T-cell (primary cell): ENCODE measurements at places on chromosomes 3 and 15.
A peak's percentile ranks its signal among the peaks of the same experiment; 100 is the strongest.

GRCh38 chr3:32406486-32407408 is 15.1 kb downstream of the CMTM7 start:
- DNase-seq: no peak

DNA sequence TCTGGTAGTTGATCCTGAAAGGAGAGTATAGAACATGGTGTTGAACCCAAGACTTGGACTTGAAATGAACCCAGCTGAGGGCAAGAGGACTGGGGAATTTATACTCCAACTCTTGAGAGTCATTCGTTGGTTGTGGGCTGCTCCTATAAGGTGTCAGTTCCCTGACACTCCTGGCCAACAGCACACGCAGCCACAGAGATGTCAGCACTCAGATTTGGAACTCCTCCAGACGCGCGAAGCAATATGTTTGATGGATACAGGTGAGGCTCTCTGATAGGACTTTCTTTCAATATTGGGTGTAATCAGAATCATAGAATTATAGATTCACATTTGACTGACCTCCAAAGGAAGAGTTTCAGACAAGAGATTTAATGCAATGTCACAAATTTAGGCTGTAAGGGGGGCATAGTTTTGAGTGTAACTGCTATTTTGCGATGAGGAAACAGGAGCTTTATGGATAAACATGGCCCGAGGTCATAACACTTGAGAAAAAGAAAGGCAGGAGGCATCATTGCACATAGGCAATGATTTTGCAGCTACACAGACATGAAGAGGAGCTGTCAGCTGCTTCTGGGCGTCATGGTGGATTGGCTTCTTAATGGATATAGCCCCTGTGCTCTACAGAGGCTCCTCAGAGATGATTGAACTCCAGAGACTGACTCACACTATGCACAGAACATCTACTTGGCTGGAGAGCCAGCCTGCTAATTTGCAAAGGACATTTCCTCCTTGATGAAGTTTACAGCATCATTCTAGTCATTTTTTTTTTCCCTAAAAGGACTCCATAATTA is 569.2 kb upstream of the RGMA start:
- DNase-seq: no peak

DNA sequence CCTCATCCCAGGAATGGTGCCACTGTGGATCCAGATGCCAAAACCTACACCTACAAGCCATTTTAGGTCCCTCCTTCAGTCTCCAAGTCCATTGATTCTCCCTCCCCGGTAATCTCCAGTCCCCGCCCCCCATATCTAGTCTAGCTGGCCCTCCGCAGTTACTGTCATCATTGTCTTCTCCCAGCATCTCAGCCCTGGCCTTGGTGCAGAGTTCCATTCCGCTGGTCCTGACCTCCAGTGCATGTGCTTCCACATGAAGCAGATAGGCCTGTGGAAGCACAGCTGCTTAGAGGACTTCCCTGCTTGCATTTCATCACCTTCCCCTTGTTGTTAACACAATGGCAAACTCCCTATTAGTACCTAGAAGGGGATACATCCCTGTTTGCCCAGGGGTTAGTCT is 331.8 kb downstream of the LRTM1 start:
- DNase-seq: no peak

DNA sequence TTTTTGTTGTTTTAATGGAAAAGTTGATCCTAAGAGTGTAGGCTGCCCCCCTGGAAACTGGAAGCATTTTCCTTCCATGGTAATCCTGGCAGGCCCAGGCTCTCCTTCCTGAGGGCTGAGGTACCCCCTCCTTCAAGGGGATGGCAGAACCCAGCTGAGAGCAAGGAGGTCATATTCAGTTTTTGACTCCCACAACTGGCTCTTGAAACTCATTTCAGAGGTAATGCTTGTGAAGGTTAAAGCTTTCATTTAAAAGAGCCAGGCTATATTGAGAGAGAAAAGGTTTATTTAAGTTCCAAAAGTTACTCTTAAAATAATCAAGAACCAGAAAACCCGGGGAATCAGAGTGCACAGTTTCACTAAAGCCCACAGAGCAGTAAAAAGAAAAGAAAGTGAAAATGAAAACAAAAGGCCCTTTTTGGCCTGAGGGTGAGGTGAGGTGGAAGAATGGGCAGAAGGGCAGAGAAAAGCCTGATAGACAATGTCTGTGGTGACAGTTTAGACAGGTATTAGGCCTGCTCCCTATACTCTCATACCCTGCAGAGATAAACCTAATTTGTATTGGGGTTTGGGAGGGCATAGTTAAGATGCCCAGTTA is 47.0 kb upstream of the RBP1 start:
- DNase-seq: no peak

DNA sequence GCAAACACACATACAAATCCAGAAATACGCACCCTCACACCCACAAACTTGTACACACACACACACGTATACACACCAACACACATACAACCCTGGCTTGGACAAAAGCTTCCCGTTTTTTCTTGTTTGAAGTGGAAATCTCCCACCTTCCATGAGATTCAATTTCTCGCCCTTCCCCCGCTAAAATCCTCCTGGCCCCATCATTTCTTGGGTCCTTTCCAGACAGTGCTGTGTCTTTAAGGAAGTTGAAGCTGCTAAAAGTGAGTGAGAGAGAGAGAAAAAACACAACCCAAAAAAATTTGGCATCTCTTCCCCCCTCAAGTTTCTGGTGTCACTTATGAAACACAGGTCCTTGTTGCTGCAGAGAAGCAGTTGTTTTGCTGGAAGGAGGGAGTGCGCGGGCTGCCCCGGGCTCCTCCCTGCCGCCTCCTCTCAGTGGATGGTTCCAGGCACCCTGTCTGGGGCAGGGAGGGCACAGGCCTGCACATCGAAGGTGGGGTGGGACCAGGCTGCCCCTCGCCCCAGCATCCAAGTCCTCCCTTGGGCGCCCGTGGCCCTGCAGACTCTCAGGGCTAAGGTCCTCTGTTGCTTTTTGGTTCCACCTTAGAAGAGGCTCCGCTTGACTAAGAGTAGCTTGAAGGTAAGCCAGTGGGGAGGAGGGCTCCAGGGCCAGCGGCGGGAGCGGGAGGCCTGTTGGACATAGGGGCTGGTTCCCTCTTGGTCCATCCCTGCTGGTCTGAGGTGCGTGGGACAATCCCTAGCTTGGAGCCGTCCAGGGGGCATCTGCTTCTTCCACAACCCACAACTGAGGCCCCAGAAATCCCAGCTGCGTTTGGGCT is at the start of gene ISLR:
Gene ISLR (plus strand): TSS at position 331 of the 839 bp plus-strand sequence. CDS start 1,149 bp downstream, outside the sequence.
- DNase-seq: no peak

GRCh38 chr3:166282931-166283330 is 445.7 kb upstream of the BCHE start:
- no peak for DNase-seq

DNA sequence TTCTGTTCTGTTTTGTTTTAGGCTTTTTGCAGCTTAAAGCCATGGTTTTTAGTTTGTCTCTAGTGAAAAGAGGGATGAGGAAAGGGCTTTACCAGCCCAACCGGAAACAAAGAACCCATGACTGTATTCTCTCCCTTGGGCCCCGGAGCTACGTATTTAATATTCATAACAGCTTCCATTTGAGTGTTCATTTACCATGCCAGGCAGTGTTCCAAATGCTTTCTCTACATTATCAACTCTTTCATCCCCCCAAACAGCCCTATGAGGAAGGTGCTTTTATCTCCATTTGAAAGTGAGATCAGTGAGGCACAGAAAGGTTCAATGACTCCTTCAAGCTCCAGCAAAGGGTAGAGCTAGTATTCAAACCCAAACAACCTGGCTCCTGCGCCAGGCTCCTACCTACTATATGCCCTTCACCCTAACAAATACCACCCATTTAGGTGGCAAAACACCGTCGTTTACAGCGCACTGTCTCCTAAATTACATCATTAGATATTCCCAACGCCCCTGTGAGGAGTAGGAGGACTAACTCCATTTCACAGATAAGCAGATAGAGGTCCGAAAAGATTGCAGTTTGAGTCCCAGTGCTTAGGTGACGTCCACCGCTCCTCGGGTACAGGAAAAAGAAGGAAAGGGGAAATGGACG is 27.9 kb downstream of the GTPBP8 start:
- DNase-seq: no peak

DNA sequence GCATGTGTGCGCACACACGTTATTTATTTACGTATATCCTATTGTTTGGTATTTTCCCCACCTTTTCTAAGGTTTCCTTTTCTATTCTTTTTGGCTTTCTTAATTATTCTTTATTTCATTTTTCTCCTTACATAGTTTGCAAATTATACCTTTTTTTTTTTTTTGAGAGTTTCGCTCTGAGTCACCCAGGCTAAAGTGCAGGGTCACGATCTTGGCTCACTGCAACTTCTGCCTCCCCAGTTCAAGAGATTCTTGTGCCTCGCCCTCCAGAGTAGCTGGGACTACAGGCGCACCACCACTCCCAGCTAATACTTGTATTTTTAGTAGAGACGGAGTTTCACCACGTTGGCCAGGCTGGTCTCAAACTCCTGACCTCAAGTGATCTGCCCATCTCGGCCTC is 20.0 kb upstream of the CILP start:
- no peak for DNase-seq

GRCh38 chr3:194204042-194204987 is 68.4 kb downstream of the HES1 start:
- DNase-seq: peak; percentile 24

DNA sequence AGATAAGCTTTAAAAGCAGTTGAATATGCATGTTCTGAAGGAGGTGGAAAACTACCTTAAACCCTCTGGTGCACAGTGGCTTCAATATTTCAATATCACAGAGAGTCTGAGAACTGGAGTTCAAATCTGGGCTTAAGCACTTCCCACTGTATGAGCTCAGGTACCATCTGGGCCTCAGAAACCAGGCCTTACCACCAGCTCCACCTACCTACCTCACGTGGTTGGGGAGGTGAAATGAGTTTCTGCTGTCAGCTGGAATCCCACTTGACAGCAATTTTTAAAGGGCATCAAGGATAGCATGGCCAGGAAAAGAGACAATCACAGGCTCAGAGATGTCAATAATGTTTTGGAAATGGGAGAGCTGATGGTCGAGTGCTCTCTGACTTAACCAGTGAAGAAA is 5.0 kb downstream of the CHCHD4 start:
- no peak for DNase-seq

- no peak for DNase-seq
Measured at GRCh38 chr3:189368384-189368783, 196.6 kb downstream of the TPRG1 start.

DNA sequence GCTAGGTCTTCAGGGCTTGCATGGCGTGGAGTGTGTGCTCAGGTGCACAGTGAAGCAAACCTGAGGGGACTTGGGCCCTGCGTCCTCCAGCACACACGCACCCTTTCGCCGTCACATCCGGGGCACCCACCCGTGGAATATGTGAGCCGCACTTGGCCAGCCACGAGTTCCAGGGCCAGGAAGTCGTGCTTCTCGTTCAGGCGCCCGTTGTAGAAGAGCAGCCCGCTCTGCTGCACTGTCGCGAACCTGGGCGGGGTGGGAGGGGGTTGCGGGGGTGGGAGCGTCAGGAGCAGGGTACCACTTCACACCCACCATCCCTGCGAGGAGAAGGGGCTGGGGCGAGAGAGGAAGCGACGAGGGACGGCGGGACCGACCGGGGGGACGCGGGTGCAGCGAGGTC is 7.1 kb downstream of the CELSR3 start:
- peak; percentile 47 for DNase-seq

DNA sequence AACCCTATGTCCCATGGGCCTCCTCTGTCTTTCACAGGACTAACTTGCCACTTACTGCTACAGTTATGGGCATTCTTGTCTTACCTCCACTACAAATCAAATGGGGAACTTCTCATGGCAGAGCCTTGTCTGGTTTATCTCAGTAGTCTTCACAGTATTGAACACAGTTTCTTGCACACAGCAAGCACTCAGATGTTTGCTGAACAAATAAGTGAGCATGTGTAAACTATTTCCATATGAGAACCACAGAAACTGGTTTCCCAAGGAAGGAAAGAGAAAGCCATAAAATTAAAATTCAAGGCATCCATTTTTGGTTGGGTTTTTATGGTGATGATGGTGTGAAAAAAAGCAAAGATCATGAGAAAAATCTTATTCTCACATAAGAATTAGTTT is 189.2 kb downstream of the MEX3B start:
- no peak for DNase-seq

DNA sequence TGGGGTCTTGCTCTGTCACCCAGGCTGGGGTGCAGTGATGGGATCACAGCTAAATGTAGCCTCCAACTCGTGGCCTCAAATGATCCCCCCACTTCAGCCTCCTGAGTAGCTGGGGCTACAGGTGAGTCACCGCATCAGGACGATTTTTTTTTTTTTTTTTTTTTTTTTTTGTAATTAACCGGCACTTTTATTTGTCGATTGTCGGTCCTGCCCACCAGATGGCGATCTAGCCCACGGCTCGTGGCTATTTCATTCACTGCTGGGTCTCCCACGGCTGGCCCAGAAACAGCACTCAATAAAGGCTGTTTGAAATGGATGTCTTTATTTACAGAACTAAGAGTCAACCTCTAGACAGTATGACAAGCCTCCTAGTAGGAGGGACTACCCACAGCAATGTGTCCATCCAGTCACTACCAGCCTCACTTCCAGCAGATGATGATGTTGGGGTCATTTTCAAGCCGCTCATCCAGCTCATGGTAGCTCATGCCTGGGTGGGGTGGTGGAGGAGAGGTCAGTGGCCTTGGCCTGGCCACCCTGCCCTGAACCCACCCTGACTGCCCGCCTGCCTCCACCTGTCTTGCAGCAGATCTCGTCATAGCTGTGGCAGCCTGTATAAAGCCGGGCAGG is 1.8 kb upstream of the ZMYND10 start:
- DNase-seq: peak; percentile 75

DNA sequence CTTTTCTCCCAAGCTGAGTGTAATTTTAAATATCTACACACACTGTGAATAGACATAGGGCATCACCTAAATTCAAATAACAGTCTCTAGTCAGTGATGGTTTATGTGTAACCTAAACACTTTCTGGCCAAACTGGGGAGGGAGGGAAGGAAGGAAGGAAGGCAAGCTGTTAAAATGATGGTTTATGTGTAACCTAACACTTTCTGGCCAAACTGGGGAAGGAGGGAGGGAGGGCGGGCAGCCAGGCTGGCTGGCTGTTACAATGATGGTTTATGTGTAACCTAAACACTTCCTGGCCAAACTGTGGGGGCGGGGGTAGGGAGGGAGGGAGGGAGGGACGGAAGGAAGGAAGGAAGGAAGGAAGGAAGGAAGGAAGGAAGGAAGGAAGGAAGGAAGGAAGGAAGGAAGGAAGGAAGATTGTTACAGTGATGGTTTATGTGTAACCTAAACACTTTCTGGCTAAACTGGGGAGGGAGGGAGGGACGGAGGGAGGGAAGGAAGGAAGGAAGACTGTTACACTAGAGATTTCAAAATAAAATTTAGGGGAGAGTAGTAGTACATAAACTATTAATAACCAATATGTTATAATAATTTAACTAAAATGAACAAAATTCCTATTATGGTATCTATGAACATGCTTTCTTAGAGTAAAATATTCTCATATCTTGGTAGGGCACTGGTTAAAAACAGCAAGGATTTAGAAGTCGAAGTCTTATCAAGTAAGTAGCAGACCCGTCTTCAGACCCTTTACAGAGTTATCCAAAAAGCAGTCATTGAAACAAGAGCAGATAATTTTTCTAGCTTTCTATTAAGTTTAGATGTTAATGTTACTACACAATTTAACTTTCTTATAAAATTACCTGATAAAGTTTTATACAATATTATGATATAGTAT is 148.1 kb downstream of the LMLN start:
- DNase-seq: no peak

GRCh38 chr15:73127302-73127936 is 75.2 kb downstream of the NEO1 start:
- no peak for DNase-seq
